ENCODE measurements at places on chromosomes 6 and 20. TPM values are rescaled to one million over a fixed set of nuclear protein-coding genes. Genes with fewer than 3 reads are reported as not detected.

DNA sequence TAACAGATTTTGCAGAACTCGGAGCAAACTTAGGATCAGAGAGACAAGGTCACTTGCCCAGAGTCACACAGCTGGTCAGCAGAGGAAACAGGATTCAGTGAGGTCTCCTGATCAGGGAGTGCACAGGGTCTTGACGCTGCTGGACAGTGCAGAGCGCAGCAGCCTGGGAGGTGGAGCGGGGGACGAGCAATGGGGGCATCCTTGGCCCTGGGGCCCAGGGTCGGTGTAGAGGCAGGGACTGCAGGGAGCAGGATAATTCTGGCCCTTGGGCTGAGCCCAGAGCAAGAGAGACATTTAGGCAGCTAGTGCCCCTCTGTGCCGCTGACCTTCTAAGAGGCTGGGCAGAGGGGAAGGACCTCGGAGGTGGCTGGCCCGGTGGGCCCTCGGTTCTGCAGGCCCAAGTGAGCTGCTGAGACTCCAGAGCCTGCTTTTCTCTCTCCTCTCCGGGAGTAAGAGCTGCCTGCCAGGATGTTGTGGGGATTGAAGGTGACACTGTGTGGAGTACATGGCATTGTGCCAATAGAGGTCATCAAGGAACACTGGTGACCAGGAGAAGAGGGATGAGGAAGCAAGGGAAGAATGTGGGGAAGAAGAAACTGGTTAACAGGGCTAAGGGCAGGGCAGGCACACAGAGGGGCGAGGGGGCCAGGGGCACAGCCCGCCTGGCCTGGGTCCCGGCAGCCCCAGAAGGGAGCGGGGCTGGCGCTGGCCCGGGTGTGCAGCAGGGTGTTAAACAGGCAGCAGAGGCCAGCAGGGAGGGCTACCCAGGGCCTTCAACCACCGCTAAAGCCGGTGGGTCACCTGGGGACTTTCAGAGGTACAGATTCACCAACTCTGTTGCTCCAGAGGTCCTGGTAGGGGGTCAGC lies 122.0 kb downstream of the AGPAT4 start:
- H3K4me1 ChIP-seq, result no peaks in the 10 kb centered on the region
- H3K36me3 ChIP-seq, result peaks cover 27% of the 10 kb centered on the region
- H3K4me3 ChIP-seq, result no peak overlapping the region
- no peak overlapping the region for H3K27ac ChIP-seq
- no peaks in the 10 kb centered on the region for H3K27me3 ChIP-seq

PERP gene
- 0.29 TPM for total RNA-seq

RAB32 gene
- 52.4 TPM for total RNA-seq

- H3K27me3 ChIP-seq, result no peaks in the 10 kb centered on the region
- no peak overlapping the region for H3K27ac ChIP-seq
- peaks cover 93% of the 10 kb centered on the region for H3K36me3 ChIP-seq
- DNase-seq, result no peak
- H3K4me3 ChIP-seq, result no peak overlapping the region
Observed at GRCh38 chr6:52515219-52515960, 61.5 kb downstream of the TRAM2 start.

GRCh38 chr6:112197636-112198035 lies 56.7 kb downstream of the LAMA4 start:
- H3K4me1 ChIP-seq, result no peaks in the 10 kb centered on the region
- peaks cover 34% of the 10 kb centered on the region for H3K27me3 ChIP-seq
- no peak overlapping the region for H3K4me3 ChIP-seq
- H3K36me3 ChIP-seq, result no peaks in the 10 kb centered on the region
- no peak overlapping the region for H3K27ac ChIP-seq

Measured in spleen (tissue), 13 donors.